ENCODE measurements at places on chromosomes 1 and 21. TPM values are rescaled to one million over a fixed set of nuclear protein-coding genes. Genes with fewer than 3 reads are reported as not detected.

Gene CCNL2
- 46.4 TPM for total RNA-seq

Gene FCMR
- total RNA-seq = not detected

Gene CTSS
- 80.2 TPM for total RNA-seq

Gene UBXN10
- total RNA-seq = 0.07 TPM

Gene RIPK4
- total RNA-seq = not detected

Gene LCE1B
- not detected for total RNA-seq

Gene RGS2
- total RNA-seq = 8.6 TPM

Gene LCE3B
- not detected for total RNA-seq

Gene BLACAT1
- total RNA-seq = 0.07 TPM

Gene MSH4
- total RNA-seq = 0.05 TPM

Gene COL18A1
- 404 TPM for total RNA-seq

Gene PITHD1
- total RNA-seq = 56.3 TPM

Gene HCN3
- total RNA-seq = 0.20 TPM

Gene UBL4B
- not detected for total RNA-seq

Gene ANGPTL3
- total RNA-seq = not detected

Gene C4BPA
- total RNA-seq = not detected

Gene S100A16
- total RNA-seq = 751 TPM

Gene TMEM35B
- 37.3 TPM for total RNA-seq

Gene WRAP73
- 20.4 TPM for total RNA-seq

Gene CITED4
- 11.2 TPM for total RNA-seq

Gene KIAA1614
- 2.5 TPM for total RNA-seq

Gene YBEY
- total RNA-seq = 13.8 TPM

Gene GPR153
- total RNA-seq = 0.73 TPM

Gene BCAR3
- total RNA-seq = 51.5 TPM

Gene CCDC181
- total RNA-seq = not detected

Gene TFF3
- total RNA-seq = 14.9 TPM

Gene G0S2
- 54.6 TPM for total RNA-seq

Gene KIF26B
- total RNA-seq = 0.15 TPM

Gene ADAM30
- not detected for total RNA-seq

Gene EPS8L3
- total RNA-seq = not detected

Gene VHLL
- total RNA-seq = not detected

Gene TSACC
- 2.4 TPM for total RNA-seq

Gene PRKAA2
- total RNA-seq = 0.10 TPM

Gene HSPA6
- not detected for total RNA-seq

Gene GBP6
- total RNA-seq = not detected

Gene CDK11A
- 6.4 TPM for total RNA-seq

Gene OR14K1
- total RNA-seq = not detected

Gene RAP1A
- total RNA-seq = 35.0 TPM

Gene ZC3H12A
- 4.2 TPM for total RNA-seq

Gene MPZ
- 2.1 TPM for total RNA-seq

Gene ORC1
- 10.5 TPM for total RNA-seq

Gene LCE2C
- not detected for total RNA-seq

Gene SPRR2G
- not detected for total RNA-seq

Gene INTS7
- total RNA-seq = 14.7 TPM

Gene NR0B2
- total RNA-seq = not detected

Gene LDLRAD2
- not detected for total RNA-seq

Gene KIFAP3
- 17.4 TPM for total RNA-seq

Gene TRIM67
- total RNA-seq = not detected

Gene SLC2A5
- not detected for total RNA-seq

Gene SYT11
- 24.2 TPM for total RNA-seq

Gene CHIT1
- total RNA-seq = not detected

Gene C1orf87
- not detected for total RNA-seq

Gene KRTAP10-10
- not detected for total RNA-seq

Gene AGMAT
- 1.6 TPM for total RNA-seq

Measured in mammary microvascular endothelial cell (primary cell).